ENCODE measurements at places on chromosomes 16 and 17.

DNA sequence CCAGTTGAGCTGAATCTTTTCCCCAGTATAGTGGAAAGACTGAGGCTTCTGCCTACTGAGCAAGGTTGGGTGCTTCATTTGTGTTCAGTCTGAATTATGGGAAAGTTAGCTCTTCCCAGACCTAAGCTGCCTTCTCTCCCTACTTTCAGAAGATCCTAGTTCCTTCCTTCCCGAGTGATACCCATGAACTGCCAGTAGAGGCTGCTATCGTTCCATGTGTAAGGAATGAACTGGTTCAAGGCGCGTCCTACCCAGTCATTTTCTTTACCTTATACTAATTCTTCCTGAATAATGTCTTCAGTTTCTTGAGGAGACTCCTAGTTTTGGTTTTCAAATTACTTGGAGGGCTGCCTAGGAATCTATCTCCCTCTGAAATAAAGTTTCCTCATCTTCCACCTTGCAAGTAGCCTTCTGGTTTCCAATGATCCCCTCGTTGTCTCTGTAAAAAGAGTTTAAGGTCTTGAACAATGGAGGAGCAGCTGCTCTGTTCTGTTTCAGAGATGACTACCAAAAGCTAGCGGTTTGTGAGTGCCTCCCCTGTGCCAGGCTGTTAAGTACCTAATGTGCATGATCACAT, 934 bp upstream of the AOC2 start:
- DNase-seq, result peak; percentile 69

DNA sequence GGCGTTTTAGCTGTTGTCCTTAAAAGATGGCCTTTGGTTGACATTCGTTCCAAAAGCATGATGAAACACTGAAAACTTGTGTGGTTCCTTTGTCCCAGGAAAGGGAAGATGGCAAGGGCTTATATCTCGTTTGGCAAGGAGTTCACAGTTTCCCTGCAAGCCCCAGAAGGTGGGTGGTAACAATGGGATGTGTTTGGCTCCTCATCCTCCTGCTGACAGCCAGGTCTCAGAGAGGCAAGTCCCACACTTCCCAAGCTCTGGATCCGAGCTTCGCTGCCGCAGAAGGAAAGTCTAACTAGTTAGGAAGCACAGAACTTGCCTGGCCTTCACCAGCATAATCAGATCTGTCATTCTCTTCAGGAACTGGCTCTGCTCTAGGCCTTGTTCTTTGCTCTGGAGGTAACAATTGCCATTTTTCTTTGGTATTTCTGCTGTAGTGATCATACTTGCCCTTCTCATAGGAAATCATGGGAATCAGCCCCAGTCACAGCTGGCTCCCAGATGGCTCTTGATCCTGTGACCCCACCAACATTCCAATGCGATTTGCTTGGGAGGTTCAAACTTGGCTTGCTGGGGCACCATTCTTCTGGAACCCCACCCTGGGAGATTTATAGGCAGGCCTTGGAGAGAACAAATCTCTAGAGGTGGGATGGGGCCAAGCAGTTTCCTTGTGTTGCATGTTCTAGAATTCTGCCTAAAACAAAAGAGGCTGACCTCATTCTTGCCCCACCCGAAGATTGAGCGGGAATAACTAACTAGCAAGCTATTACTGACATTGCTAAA, 17.9 kb downstream of the KPNA2 start:
- DNase-seq, result peak; percentile 86

DNA sequence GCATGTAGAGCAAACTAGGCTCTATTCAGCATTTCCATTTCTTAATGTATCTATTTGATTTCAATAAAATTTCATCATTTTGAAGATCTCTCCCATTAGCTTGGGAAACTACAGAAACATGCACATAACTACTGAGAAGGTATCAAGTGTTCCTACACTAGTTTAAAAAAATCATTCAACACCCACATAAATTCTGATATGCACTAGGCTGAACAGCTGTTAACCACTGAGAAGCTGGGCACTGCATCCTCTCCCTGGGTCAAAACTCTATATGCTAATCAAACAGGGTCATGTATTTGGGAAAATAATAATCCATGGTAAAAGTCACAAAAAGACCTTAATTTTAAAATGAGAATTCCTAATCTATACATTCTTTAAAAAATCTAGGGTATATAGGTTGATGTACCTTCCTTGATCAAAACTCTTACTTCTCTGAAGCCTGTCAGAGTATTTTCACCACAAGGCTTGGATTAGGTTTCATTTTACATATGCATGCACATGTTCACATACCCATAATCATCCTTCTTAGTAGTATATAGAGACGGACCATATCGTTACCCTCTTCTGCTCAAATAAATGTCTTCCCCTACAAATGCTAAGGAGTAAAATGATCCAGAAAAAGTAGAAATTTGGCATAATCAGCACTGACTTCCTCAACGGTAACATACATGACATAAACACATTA, 57.2 kb downstream of the KANSL1 start:
- no peak for DNase-seq

DNA sequence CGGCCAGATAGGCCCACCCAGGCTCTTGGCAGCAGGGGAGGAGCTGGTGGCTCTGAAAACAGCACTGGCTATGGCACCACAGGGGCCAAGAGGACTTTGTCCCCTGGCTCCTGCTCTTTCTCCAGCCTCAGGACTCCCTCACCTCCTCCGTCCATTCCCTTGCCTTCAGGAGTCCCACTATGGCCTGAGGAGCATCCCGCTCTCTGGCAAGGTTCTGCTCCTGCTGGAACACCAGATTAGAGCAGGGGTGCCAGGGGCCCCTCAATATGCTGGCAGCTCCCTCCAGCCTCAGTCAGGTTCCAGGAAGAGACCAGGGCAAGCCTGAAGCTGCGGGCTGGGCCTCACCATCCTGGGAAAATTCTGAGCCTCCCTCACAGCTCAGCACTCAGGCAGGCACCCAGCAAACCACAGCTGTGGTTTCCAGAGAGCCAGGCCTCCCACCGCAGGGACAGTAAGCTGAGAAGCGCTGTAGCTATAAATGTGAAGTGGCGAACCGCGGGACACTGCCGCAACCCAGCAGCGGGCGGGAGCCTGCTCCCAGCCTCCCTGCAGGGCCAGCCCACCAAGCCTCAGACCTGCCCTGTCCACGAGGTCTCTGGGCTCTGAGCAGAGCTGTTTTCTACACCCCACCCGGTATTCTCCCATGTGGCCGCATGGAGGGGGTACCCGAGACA, 25.7 kb downstream of the C17orf100 start:
- DNase-seq, result no peak

- DNase-seq, result no peak
These were observed 116.4 kb upstream of the HS3ST4 start for GRCh38 chr16:25575363-25575762.

- no peak for DNase-seq
These were observed 5.7 kb downstream of the CALB2 start for GRCh38 chr16:71364133-71364681.

- DNase-seq, result no peak
These were observed 2.3 kb downstream of the SLC5A11 start for GRCh38 chr16:24848065-24848464.

DNA sequence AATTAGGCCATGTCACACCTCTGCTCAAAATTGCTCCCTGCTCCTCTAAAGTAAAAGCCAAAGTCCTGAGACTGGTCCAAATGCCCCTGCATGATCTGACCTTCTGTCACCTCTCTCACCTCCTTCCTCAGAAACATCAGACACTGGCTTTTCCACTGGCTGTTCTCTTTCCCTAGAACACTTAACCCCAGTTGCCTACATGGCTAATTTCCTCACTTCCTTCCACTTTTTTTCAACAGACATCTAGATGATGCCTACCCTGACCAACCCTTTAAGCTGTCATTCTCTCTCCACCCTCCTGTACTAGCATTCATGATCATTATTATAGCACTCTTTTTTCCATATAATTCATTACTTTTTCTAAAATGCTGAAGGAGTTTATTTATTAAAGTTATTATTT, 31.0 kb downstream of the CCT6B start:
- DNase-seq, result no peak

DNA sequence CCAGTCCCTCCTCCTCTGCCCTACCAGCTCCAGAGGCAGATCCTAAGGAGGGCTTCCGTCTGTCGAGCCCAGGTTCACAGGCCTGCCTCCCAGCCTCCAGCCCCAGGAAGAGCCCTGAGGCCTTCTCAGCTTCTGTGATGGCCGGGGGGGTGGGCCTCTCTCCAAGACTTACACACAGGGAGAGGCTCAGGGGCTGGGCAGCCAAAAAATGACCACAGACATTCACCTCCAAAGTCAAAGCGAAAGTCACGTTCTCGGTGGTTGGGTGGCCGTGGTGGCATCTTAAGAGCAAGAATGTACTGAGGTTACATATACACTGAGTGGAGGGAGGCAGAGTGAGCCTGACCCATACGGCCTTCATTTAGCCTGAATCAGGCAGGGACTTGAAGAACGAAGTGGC, 119.1 kb downstream of the CCDC182 start:
- no peak for DNase-seq

DNA sequence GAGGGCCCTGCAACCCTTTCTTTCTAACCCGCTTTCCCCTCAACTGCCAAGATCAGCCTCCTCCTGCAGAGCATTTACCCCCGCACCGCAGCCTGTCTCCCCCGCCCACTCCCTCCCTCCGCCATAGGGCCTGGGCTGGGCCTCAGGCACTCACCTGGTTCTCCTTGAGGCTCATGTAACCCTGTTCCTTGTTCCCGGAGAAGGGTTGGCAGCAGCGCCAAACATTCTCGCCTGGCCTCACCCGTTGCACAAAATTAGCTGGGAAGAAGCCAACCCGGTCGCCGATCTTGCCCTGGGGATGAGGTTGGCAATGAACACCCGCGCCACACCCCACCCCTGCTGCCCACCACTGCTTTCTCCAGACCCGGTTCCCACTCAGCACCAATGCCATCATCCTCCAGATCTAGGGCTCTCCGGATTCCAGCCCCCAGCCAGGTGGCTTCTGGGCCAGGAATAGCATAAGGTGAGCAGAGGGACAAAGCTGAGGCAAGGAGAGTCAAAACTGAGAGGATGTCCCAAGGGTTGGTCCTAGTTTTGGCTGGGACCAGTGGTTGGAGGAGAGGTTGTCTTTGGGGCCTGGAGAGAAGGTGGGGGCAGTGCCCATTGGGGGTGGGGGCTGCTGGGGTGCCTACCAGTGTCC, 12.8 kb downstream of the STAC2 start:
- no peak for DNase-seq
